Fibroblast of skin of back (primary cell): ENCODE measurements at places on chromosomes 13 and 19.

GRCh38 chr13:64371045-64371444 is 2859.1 kb downstream of the PCDH9 start:
- DNase-seq, result peak; percentile 21

DNA sequence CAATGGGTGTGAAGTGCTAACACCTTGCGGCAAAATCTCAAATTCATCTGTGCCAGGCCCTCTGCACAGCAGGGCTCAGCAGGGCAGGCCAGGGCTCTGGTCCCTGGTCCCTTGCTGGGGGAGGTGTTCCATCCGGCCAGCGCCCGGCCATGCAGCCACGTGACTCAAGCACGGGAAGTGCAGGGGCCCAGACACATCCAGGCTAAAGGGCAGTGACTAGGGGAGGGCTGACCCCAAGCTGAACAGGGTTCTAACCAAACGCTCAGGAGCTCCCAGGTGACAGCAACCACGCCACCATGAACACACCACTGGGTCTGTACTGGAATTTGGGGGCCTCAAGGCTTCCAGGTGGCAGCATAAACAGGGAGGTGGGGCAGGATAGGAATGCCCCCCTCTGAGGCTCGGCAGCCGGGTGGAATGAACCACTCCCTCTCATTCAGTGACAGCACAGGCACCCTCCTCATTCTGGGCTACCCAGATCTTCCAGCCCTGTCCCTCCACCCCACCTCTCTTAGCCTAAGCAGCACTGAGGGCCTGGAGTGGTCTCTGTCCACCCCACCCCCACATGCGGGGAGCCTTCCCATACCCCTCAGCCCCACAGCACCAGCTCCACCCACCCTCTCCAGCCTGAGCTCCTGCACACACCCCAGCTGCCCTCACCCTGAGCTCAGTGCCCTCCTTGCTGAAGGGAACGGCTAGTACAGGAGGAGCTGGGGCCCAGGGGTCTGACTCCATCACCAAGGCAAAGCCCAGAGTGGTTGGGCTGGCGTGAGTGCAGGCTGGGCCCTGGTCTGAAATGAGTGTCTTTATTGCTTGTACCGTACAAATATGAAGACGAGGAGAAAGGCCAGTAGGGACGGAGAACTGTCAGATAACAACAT is 5.3 kb upstream of the CCNP start:
- DNase-seq, result peak; percentile 30

DNA sequence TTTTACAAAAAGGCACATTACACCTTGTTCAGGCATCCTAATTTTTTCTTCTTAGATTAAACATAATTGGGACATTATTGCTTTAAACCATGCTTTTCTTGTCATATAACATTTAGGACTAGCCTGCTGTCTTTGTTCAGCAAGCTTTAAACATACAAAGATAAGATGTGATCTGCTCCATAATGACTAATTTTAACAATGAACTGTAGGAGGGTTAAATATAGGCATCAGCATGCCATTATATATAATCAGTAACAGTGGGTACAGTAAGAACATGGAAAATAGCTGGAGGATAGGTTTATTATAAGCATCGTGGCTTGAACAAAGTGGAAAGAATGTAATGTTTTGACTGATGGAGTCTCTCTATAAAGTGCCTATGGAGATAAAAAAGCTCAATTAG is 661.7 kb downstream of the SLITRK6 start:
- DNase-seq, result peak; percentile 6

DNA sequence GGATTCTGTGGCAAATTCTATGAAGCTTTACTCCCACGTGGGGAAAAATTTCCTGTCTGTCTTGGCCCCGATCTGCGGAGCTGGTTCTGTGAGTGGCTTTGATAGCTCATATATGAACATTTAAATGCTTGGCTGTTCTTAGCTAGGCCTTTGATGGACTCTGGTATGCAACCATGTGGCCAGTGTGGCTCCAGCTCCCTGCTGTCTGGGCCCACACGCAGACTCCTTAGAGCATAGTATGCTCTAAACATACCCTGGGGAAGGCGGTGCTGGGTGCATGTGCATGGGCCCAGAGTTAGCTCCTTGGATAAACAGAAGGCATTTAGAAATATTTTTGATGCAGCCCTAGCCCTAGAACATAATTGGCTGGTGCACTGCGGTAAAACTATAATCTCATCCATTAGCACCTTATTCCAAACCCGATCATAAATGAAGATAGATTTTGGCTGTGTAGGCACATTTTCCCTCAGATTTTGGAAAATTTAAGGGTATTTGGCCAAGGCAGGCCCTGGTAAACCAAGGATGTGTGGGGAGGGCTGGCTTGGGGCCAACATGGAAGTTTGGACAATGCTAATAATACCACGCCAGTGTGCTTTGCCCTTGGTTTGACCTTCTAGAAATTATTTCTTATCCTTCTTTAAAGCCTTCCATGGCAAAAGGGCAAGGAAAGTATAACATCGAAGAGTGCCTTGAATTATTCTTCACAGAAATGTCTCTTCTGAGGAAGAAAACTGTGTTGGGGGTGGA is 153.5 kb downstream of the LMO7 start:
- peak; percentile 62 for DNase-seq

- no peak for DNase-seq
Observed at GRCh38 chr13:28671126-28671792, 12.3 kb downstream of the POMP start.

GRCh38 chr13:21909331-21909730 is 238.5 kb downstream of the FGF9 start:
- no peak for DNase-seq

DNA sequence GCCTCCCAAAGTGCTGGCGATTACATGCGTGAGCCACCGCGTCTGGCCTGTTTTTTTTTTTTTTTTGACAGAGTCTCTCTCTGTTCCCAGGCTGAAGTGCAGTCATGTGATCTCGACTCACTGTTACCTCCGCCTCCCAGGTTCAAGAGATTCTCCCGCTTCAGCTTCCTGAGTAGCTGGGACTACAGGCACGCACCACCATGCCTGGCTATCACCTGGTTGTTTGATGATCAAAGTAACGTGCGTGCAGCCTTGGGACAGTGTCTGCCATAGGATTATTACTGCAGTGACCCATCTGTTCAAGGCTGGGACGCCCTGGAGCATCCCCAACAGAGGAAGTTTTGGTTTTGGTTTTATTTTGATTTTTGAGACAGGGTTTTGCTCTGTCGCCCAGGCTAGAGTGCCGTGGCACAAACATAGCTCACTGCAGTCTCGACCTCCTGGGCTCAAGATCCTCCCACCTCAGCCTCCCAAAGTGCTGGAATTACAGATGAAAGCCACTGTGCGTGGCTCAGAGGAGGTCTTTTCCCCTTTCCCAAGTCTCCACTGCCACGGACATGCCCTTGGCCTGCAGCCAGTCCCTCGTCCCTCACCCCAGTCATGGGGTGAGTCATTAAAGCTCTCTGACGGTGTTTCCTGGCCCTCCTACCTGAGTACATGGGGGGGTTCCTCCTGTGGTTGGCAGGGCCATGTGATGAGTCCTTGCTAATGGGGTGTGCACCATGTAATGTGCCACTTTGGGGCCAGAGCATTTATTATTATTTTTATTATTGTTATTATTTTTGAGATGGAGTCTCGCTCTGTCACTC is 65.6 kb downstream of the IER2 start:
- peak; percentile 26 for DNase-seq

DNA sequence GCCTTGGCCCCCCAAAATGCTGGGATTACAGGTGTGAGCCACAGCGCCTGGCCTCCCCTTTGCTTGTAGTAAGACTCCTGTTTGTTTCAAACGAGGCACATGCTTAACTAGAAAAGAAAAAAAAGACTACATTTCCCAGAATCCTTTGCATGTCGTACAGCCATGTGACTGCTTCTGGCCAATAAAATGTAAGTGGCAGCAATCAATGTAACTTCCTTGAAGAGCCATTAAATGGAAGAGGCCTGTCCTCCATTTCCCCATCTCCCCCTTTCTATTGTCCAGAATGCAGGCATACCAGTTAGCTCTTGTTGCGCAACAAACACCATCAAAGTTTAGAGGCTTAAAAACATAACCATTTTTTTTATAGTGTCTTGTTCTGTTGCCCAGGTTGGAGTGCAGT is 10.4 kb upstream of the GPR32 start:
- DNase-seq, result peak; percentile 17

- DNase-seq, result no peak
Observed at GRCh38 chr19:41545547-41545946, 30.4 kb upstream of the CEACAM21 start.

- no peak for DNase-seq
Observed at GRCh38 chr13:73514208-73514607, 455.4 kb downstream of the KLF5 start.

GRCh38 chr13:66624302-66624701 is 605.8 kb downstream of the PCDH9 start:
- no peak for DNase-seq

DNA sequence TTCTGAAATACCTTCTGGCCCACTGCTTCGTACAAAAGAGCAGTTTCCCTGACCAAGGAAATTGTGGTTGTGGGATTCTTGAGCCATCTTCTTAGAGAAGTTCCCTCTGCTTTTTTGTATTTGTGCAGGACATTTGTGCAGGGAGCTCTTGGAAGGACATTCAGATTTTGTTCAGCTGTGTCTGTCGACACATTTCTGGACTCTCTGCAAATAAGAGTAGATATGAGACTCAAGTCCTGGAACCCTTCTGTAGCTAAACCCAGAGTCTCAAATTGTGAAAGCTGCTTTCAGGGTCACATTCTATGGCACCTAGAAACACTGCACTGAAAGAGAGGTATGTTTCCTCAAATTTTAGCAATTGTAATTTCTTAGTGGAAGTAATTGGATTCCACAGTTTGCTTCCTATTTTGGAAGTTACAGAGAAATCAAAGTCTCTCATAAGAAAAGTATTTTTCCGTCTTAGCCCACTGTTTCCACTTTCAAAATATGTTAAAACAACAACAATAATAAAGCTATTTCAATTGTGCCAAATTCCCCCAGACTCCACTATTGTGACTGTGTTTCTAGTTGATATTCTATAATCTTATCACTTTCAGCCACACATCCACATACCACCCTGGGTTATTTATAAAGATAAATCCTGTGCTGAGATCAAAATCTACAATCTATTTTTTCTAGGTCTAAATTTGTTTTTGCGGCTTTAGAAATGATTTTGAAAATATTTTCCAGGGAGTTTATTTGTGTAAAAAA is 224.0 kb downstream of the COG6 start:
- DNase-seq, result no peak

- peak; percentile 55 for DNase-seq
Observed at GRCh38 chr13:93244141-93244917, 17.7 kb downstream of the GPC6 start.
